ENCODE measurements at places on chromosomes 3 and 15.
A peak's percentile ranks its signal among the peaks of the same experiment; 100 is the strongest.

GRCh38 chr3:80238606-80239005 is 470.8 kb upstream of the ROBO1 start:
- DNase-seq, result no peak

DNA sequence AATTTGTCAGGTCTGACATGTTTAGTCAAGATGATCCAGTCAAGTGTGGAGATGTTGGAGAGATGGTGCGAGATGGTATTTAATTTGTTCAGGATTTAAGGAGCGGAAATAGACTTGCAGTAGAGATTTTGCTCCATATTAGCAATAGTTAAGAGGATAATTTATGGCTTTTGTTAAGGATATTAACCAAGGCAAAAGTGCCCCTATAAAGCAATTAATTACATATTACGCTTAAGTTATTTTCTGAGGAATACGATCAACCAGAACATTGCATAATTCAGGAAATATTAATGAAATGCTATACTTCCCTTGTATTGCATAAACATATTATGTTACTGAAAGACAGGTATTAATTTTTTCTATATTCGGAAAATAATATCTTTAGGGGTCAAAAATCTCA is 83.9 kb downstream of the ZIC1 start:
- no peak for DNase-seq

DNA sequence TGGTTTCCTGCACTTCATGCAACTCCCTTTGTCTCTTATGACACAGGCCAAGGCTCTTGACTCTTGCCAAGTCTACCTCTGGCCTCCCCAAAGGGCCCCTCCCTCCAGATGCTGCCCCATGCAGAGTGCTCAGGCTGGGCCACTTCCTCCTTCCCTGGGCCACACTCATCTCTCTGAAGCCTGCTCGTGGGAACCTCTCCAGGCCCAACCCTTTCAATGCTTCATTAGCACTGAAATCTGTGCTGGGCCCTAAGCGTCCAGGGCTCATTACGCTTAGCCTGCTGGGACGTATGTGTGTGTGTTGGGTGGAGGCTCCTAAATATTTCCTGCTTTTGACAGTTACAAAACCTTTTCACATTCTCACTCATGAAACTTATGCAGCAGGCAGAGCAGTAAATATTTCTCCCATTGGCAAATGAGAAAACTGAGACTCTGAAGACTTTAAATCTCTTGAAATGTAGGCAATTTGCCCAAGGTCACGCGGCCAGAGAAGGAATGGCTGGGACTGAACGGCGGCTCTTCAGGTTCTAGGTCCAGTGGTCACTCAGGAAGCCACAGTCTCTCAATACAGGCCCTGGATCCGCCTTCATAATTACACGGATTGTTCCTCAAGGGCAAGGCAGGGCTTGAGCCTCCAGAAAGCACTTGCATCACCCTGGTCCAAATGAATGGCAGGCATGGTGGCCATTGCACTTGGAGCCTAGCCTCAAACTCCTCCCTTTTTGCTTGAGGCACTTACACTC is 241.7 kb upstream of the HES1 start:
- DNase-seq, result no peak

DNA sequence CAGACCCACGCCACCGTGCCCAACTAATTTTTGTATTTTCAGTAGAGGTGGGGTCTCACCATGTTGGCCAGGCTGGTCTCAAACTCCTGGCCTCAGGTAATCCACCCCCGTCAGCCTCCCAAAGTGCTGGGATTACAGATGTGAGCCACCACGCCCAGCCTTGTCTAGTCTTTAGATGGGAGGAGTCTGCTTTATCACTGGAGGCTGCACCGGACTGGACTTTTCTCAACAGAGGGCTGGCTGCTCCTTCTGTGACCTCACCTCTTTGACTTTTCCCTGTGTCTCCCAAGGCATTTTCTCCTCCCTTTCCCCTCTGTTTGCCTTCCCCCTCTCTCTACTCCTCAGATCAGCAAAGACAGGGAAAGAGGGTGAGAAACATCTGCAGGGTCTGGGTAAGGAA is 28.5 kb downstream of the SLCO2A1 start:
- DNase-seq, result no peak

GRCh38 chr3:4995500-4996053 is 16.3 kb downstream of the BHLHE40 start:
- peak; percentile 98 for DNase-seq

DNA sequence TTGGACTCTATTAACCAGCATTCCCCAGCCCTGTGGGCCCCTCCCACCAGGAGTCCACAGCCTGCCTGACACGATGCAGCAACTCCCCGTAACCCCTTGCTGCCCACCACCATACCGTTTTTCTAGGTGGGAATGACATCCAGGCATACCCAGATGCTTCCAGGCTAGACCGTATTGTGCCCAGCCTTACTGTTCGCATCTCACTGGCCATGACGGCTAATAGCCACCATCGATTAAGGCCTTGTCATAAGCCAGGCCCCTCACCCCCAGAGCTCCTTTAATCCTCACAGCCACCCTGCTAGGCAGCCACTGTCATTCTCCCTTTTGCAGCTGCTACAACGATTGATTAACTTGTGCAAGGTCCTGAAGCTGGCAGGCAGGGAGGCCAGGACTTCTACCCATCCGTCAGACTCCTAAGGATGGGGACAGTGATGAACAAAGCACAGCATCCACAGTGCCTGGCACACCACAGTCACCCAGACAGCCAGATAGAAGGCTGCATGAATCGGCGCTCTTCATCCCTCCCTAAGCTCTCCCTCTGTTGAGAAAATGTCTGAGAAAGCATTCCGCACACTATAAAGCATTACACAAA is 60.0 kb upstream of the FLNB start:
- no peak for DNase-seq

DNA sequence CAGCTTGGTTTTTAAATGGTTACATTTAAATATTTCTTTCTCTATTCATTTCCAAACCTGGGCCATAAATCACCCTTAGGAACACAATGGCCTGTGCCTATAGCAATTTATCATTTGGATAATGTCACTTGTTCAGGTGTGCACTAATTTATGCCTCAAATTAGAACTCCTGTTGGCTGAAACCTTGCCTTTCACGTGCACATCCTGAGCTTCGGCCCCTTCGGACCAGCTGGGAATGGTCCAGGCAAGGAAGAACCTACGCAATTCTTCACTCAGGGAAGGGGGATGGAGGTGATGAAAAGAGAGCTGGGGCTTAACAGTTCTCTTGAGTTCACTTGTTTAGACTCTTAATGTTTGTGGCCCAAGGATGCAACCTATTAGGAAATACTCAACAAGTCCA is 324.1 kb upstream of the ICE2 start:
- no peak for DNase-seq

- DNase-seq, result no peak
Measured at GRCh38 chr3:44516230-44516629, 38.8 kb upstream of the ZNF445 start.

- peak; percentile 52 for DNase-seq
Measured at GRCh38 chr3:184381261-184382224, 1.7 kb downstream of the CHRD start.

DNA sequence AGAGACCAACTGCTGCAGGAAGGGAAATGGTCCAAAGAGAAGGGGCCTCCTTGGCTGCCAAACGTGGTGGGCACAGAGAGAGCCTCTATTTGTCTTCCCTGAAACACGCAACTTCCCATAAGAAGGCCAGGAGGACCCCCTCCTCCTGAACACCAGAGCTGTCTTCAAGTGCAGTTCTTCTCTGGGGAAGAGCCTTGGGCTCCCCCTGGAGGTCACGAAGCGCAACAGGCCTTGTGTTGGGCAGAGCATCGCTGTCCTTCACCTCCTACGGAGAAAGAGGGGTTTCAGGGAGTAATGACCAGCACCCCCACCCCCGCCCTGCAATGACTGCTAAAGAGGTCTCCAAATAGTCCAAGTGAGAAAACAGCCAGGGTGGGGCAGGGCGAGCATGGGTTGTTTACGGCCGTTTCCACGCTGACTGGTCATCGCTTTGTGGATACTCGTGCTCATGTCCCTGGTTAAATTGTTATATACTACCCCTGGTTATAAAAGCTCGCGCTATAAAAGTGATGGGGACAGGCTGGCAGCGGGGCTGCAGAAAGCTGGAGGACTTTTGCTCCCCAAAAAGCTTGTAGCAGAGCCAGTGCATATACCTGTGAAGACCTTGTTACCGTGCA is 397.5 kb upstream of the ATP10A start:
- peak; percentile 58 for DNase-seq

DNA sequence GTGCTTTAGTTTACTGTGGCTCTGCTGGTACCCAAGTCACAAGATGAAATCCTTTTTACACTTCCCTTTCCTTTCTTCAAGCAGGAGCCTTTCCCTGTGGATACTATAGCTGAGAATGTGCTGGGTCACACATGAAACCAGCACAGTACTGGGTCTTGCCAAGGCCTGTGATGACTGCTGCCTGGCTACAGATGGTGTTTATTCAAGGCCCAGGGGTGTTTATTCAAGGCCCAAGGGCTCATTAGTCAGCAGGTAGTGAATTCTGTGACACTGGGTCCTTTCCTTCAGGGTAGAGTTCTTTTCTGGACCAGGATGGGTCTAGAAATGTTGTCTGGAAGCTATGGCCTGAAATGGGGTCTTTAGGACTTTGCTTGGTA is 99.4 kb downstream of the SH3GL3 start:
- no peak for DNase-seq

GRCh38 chr3:74500257-74500656 is 114.2 kb downstream of the CNTN3 start:
- DNase-seq, result peak; percentile 52

GRCh38 chr3:18758047-18758704 is 333.0 kb upstream of the SATB1 start:
- peak; percentile 33 for DNase-seq

GRCh38 chr3:113829576-113830354 is 8.8 kb upstream of the GRAMD1C start:
- DNase-seq, result no peak

DNA sequence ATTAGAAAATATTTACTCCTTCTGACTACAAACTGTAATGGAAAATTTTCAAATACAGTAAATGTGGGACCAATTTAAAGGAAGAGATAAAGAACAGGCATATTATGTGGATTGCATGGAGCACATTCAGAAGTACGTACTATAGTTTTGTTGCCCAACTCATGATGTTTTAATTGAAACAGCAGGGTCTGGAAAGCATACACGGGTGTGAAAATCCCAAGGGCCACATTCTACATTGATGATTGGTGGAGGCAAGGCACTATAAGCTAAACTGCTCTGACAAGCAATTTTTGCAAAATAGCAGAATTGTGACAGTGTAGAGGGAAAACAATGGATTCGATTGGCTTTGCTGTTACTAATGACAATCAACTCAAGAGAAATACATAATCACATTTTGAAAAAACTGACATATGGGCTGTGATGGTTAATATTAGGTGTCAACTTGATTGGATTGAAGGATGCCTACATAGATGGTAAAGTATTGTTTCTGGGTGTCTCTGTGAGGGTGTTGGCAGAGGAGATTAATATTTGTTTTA is 458.6 kb downstream of the PYDC2 start:
- DNase-seq, result no peak

DNA sequence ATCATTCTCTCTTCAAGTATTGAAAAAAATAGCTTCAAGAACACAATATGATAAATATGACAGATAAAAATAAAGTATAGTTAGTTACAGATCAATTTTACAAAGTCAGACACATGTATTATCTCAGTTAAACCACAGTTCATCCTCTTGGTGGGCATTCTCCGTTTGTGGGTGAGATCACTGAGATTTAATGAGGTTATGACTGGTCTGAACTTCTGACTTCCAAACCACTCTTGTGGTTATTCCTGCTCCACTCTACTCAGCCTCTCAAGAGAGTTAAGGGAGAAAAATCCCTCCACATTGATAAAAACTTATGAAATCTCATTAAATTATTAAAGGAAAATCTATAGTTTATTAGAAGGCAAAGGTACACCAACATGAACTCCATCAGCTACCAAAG is 229.9 kb upstream of the LRTM1 start:
- peak; percentile 57 for DNase-seq

- DNase-seq, result no peak
Measured at GRCh38 chr3:13772321-13772745, 107.5 kb downstream of the WNT7A start.

- DNase-seq, result peak; percentile 56
Measured at GRCh38 chr3:188554404-188554803, 400.4 kb downstream of the LPP start.

DNA sequence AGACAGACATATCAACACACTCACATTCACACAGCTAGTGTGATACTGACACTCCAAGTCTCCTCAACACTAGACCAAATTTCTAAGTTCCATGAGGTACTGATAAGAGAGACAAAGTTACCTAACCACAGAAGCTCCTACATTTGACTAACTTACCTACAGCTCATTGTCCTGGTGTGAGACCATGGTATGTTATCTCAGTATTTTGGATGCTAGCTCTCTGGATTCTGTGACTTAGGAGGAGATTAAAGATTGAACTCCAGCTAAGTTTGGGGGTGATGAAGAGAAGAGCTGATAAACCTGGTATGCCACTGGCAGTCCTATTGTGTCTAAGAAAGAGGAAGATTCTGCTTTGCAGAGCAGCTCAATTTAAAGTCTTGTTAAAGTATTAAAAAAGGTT is 144.0 kb upstream of the MYRIP start:
- DNase-seq, result no peak

DNA sequence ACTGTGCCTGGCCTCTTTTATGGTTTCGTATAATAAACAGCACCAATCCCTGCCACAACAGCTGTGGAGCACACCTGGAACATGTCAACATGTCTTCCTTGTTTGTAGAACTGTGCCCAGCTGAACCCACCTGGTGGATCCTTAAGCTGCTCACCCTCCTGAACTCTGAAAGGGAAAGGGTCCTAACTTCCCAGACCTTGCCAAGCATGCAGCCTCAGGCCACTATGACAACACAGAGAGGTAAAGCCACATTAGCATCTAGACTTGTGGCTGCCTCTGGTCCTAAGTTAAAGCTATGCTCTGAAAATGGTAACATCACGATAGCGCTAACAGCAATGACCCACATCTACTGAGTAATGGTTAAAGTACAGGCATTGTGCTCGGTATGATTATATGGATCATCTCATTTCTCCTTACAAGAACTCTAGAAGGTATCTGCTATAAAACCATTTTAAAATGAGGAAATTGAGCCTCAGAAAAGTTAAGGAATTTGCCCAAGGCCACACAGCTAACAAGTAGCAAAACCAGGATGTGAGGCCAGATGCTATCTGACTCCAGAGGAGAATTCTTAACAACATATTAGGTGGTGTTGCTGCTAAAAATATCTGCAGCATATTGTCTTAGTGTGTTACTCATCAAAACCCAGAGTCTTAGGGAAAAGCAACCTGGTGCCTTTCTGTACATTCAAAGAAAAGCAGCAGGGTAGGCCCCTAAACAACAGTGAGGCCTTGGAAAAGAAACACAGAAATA is 23.1 kb upstream of the HERC1 start:
- peak; percentile 73 for DNase-seq

DNA sequence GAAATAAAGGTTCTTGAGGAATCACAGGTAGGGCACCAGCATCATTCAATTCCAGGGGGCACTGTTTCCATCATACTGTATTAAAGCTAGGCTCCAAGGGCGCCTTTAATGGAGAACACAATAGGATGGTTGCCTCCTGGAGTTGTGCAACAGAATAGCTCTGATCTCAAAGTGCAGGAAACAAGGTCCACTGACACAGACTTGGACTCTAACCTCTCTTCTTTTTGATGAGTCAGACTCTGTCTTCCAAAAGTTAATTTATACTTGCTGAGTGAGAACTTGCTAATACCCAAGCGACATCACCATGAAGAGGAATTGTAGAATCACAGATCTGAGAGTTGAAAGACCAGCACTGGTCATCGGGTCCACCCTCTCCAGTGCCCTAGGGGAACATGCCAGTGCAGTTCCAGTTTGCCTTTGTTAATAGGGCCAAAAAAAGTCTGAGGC is 94.4 kb upstream of the PHLDB2 start:
- peak; percentile 81 for DNase-seq

All from GM23248 (cell line).